Glomerular endothelial cell (primary cell): ENCODE measurements at places on chromosomes 2 and 18.

DNA sequence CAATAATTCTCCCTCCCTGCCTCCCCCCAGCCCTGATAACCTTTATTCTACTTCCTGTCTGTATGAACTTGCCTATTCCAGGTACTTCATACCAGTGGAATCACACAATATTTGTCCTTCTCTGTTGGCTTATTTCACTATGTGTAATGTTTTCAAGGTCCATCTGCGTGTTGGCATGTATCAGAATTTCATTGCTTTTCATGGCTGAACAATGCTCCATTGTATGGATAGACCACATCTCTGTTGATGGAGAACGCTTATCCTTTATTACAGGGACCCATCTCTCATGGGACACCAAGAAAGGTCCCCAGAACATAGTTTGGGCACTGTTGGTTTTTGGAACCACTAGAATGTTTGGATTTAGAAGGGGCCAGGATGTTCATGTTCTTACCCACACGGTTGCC lies 40.2 kb downstream of the ATOH8 start:
- DNase-seq = no peak

- no peak for DNase-seq
Measured at GRCh38 chr2:42895134-42895790, 102.9 kb upstream of the HAAO start.

- DNase-seq = no peak
Measured at GRCh38 chr2:113119111-113119510, 8.3 kb upstream of the IL1RN start.

DNA sequence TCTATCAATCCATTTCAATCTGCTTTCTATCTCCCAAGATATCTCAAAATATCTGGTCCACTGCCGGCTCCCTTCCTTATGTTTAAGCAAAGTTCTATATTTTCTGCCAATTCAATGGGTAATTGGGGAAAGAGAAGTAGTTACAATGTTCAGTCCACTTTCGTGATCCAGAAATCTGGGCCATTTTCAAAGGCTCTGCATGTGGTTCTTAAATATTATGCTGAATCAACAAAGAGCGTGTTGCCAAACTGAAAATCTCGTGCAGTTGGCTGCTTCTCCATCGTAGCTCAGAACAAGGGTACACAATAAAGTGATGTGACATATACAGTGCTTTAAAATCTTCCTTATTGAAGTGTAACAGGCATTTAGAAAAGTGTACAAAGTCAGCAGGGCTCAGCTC lies 863.1 kb downstream of the RNF144A start:
- DNase-seq = no peak

- no peak for DNase-seq
Measured at GRCh38 chr18:56569416-56569815, 69.0 kb downstream of the TXNL1 start.

- DNase-seq = no peak
Measured at GRCh38 chr2:132740081-132740720, 70.2 kb upstream of the LYPD1 start.
